Stimulated activated CD4-positive, alpha-beta T cell treated with anti-CD3 and anti-CD28 coated beads, Interleukin-4, amount 100 ng/mL, for 1 hour (primary cell): ENCODE measurements at places on chromosomes 13 and 19.

DNA sequence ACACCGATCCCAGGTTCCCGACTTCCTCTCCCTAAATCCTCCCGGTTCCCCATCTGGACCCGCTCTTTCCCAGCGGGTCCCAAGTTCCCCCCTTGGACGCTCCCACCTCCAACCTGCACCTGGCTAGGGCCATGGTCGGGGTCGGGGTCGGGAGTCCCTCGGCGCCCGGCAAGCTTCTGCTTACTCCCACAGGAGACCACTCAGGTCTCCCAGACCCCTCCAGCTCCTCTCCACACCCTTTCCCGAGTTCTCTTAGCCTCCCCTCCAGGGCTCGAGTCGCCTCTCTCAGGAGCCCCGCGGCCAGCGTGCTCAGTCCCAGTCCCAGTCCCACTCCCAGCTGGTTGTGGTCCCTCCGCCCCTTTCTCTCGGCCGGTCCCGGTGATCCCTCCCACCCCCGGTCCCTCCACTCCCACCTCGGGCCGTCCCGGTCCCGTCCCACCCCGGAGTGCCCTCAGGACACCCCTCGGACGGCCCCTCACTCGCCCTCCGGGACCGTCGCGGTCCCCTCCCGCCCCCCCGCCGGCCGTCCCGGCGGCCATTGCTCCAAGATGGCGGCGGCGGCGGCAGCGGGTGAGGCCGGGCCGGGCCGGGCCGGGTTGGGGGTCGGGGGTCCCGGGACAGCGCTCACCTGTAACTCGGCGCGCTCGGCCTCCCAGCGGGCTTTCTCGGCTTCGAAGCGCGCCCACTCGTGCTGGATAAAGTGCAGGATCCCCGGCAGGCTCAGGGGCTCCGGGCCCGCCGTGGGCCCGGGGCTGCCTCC lies at the start of gene FKRP:
TSS of gene FKRP (plus strand) at position 537 of the 760 bp plus-strand sequence. CDS start 9,394 bp downstream, outside the sequence.
- peak; percentile 49 for DNase-seq

- DNase-seq, result no peak
Measured at GRCh38 chr13:90055760-90056159, 1291.7 kb upstream of the MIR17HG start.

GRCh38 chr19:28667348-28667977 lies 545.5 kb downstream of the UQCRFS1 start:
- no peak for DNase-seq

DNA sequence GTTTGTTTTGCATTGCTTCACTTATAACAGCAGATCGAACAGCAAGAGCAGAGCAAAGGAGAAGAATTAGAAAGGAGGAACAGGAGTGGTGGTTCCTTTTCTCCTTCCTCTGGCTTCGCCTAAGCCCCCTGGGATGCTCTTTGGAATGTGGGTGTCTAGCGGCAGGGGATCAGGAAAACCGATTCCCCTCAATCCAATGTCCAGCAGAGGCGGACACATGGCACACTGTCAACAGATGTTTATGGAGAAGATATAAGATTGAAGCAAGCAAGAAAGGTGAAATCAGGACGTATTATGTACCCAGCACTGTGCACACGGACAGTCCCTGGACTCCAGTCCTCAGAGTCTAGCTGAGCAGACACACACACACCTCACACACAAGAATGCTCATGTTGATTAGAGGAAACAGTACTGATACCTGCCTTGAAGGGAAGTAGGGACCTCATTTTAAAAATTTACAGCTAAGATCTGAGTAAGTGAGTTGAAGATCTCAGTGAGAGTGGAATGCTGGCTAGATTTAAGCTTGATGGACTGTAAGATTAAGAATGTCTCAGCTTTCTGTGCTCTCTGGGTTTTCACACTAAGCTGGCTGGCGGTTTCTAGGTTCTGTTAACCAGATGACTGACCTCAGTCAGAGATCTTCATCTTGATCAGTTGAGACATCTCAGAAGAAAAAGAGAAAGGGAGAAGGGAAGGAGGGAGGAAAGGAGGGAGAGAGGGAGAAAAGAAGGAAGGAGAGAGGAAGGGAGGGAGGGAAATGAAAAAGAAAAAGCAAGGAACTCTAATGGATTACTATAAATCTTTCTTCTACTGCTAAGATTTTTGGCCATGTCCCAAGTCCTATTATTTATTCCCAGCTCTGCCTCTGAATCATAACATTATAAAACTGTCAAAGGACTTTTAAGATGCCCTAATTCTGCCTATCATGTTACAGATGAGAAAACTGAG lies 44.8 kb downstream of the FLT1 start:
- DNase-seq, result no peak

DNA sequence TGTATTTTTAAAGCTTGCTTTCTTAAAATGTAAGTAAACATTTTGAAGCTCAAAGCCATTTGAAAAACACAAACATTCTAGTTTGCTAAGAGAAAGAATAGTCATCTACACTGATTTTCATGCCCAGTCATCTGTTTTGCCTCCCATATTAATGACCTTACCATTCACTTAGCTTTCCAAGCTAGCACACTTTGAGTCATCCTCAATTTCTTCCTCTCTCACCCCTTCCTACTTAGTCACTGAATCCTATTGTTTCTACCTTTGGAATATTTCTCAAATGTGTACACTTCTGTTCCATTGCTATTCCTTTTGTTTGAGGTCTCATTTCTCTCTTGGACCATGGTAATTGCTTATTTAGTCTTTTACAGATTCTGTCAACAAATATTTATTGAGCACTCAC lies 7.3 kb upstream of the HS6ST3 start:
- no peak for DNase-seq
